Hematopoietic multipotent progenitor cell treated with erythropoietin and hydrocortisone succinate and interleukin-3 and kit ligand, for 17 days (in vitro differentiated cells): ENCODE measurements at places on chromosomes 7 and 10.

GRCh38 chr10:6013413-6014192 lies 36.3 kb upstream of the IL15RA start:
- DNase-seq, result no peak

- no peak for DNase-seq
Observed at GRCh38 chr10:58648131-58648530, 135.5 kb downstream of the BICC1 start.

- no peak for DNase-seq
Observed at GRCh38 chr7:153072806-153073205, 313.3 kb downstream of the ACTR3B start.

GRCh38 chr7:31950091-31950755 lies 120.0 kb downstream of the PDE1C start:
- no peak for DNase-seq

- DNase-seq, result no peak
Observed at GRCh38 chr10:89798092-89798491, 96.7 kb downstream of the KIF20B start.

DNA sequence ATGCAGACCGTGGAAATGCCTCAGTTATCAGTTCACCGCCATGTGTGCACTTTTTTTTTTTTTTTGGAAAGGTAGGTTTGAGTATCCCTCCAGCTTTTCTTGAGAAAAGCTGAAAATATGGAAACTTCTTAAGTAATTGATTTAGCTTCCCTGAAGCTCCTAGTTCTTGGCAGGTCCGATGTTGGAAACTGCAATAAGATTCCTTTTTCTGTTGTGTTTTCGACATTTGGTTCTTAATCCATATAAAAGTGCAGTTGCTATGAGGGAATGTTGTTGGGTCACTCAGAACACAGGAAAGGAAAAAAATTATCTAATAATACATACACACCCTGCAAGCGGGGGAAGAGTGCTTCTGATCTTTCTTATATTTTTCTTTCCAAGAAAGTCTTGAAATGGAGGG lies 665.2 kb downstream of the INHBA start:
- DNase-seq, result no peak

- no peak for DNase-seq
Observed at GRCh38 chr7:112300831-112301407, 94.4 kb downstream of the ZNF277 start.

DNA sequence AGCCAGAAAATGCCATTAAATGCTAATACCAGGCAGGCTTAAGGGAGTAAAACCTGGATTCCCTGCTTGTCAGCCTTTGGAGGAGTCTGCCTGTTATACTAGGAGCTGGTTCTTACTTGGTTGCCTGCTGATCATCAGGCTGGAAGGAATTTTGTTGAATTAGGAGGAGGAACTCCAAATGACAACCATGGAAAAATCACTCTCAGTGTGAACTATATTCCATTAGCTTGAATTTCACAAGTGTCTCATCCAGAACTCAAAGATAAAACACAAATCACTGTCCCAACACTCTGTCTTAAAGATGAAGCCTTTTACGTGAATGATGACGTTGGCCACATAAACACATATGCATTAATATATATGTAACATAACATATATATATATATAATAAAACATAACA lies 238.9 kb upstream of the PLXDC2 start:
- DNase-seq, result no peak

- no peak for DNase-seq
Observed at GRCh38 chr10:93598157-93598556, 2.9 kb downstream of the RBP4 start.

- no peak for DNase-seq
Observed at GRCh38 chr7:29990931-29991330, 1.3 kb upstream of the SCRN1 start.

DNA sequence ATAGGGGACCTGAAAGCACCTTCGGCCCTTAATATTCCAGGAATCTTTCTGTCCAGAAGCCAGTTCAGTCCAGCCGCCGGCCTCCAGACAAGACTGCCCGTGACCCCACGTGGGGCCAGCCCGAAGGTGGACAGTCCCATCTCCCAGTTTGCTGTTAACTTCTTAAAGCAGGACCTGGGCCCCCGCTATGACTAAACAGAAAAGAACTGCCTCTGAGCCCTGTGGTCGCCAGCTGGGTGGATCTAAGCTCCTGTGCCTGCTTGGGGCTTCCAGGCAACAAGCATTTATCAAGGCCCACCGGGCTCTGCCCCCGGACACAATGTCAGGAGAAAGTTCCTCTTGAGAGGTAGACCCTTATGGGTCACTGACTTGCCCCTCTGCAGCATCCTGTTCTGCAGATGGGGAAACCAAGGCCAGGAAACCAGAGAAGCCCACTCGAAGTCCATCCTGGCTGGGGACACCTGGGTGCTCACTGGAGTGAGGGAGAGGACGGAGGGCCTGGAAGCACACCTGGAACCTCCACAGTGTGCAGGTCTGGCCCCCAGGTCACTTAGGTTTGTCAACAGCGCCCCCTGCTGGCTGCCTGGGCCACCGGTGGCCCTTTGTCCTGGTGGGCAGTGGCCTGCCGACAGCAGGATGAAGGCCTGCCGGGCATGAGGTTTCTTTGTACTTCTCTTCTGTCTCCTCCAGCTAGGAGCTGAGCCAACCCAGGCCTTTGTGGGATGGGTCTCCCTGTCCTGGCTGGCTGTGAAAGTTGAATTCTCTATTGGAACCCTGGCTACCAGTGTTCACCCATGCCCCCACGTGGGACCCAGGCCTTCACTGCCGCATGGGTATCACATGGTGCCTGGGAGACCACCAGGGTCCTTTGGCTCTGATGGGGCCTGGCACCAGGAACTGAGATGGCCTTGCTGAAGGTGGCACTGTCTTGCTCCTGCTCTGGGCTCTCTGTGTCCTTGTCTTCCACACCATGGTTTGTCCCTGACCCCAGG lies 128.0 kb downstream of the ZMIZ1 start:
- peak; percentile 77 for DNase-seq

DNA sequence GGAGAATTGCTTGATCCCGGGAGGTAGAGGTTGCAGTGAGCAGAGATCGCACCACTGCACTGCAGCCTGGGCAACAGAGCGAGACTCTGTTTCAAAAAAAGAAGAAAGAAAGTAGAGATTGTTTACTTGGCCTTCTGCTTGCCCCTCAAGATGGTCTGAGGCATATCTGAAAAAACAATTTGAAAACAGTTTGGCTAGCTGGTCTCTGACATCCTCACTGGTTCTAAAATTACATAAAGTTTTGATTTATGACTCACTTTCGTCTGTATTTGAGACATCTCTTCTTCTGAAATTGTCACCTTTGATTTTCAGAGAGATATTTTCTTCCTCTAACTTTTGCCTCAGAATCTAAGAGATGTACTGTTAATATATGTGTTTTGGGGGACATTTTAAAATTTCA lies 49.6 kb upstream of the HELLS start:
- DNase-seq, result no peak

DNA sequence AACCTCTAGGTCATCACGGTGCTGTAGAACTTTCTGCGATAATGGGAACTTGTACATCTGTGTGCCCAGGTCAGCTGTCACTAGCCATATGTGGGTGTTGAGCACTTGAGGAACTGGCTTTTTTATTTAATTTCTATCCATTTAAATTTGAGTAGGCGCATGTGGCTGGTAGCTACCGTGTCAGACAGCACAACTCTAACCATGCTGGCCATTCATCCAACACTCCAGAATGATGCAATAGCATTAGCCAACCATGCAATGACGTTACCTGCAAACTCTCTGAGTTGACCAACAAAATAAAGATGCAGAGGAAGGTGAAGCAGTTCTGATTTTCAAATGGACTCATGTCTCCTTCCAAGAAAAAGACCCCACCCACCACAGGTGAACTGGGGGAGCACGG lies 24.4 kb upstream of the CHST15 start:
- DNase-seq, result no peak

DNA sequence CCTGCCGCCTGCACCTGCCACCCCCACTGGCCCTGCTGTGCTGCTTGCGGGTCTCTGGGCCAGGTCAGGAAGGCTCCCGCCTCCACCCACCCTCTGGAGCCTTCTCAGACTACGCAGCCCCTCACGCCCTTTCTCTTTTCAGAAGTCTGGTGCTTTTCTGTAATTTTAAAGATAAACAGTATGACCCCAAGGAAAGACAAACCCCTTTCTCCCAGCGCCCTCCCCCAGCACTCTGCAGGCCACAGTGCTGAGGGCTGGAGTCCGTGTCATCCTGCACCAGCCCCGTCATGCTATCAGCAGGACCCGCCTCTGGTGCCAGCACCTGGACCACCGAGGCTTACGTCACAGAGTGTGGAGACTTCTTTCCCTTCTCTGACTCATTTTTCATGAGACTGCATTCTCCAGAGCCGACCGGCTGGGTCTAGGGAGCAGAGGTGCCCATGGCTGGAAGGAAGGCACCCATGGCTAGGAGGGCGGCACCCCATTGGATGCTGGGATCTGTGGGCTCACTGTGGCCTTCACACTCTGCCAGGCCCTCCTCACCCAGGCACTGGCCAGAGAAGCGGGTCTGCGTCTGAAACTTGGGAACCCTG lies 53.4 kb downstream of the CFAP46 start:
- DNase-seq, result no peak

- DNase-seq, result peak; percentile 13
Observed at GRCh38 chr10:100229819-100230422, 525 bp upstream of the CHUK start.

DNA sequence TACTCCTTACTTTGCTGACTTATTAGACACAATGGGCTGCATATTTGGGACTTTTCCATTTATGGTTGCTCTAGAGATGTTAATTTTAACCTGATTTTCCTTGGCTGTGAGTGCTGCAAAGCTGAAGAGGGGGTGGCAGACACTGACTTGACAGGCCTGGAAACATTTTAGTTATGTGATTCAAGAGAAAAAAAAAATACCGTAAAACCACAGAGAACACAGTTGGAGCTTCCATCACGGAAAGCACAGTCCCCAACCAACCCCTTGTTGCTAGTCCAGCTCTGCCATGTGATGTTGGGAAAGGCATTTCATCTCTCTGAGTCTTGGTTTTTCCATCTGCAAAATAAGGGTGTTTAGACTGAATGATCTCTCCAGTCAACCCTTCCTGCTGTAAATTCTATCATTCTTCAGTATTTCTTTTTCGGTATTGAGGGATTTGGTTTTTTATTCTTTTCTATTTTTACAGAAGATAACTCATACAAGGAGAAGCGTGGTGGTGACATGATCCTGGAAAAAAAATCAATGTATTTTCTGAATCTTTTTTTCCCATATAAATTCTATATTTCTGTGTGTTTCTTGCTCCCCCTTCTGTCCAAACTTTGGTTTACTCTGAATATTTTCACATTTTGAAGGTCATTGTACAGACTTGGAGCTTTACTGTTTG lies 246.1 kb downstream of the REEP3 start:
- no peak for DNase-seq

DNA sequence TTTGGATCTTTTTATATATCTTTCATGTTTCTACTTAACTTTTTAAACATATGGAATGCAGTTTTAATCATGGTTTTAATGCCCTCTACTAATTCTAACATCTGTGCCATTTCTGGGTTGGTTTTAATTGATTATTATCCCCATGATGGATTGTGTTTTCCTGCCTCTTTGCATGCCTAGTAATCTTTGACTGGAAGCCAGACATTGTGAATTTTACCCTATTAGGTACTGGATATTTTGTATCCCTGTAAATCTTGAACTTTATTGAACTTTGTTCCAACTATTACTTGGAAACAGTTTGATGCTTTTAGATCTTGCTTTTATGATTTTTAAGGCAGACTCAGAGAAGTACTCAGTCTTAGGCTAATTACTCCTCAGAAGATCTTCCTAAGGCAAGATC lies 16.0 kb upstream of the RBM20 start:
- DNase-seq, result no peak

GRCh38 chr7:143485094-143485493 lies 7.4 kb downstream of the TAS2R41 start:
- DNase-seq, result no peak

DNA sequence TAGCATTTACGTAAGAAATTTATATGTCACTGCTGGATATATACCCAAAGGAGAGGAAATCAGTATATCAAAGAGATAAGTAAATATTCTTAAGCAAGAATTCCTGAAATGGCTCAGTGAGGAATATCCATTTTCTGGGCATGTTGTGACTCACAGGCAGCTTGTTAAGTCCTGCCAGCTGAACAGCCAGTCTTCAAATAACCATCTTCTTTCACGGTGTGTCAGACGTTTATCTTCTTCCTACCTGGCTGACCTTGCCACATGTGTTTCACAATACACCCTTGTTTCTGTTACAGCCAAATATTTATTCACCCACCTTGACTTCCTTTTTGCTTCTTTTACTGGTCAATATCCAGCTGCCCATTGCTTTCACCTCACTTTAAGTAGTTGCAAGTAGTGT lies 648.1 kb downstream of the ANKRD7 start:
- no peak for DNase-seq
